ENCODE measurements at places on chromosomes 4 and X. TPM values are rescaled to one million over a fixed set of nuclear protein-coding genes. Genes with fewer than 3 reads are reported as not detected.

The UGT8 gene
- 0.29 TPM for total RNA-seq

The DMP1 gene
- not detected for total RNA-seq

The TMSB15C gene
- 0.94 TPM for total RNA-seq

The CSN3 gene
- total RNA-seq, result not detected

The ZNF630 gene
- total RNA-seq, result 2.7 TPM

The CCSER1 gene
- total RNA-seq, result 10.7 TPM

The STAP1 gene
- total RNA-seq, result not detected

The AP1S2 gene
- 77.3 TPM for total RNA-seq

The PCDH11X gene
- 0.06 TPM for total RNA-seq

The NAP1L2 gene
- total RNA-seq, result 9.0 TPM

The TRMT44 gene
- total RNA-seq, result 12.8 TPM

The BRS3 gene
- total RNA-seq, result not detected

The DCLK2 gene
- 15.3 TPM for total RNA-seq

The MAGEB2 gene
- not detected for total RNA-seq

The NDNF gene
- total RNA-seq, result 2.1 TPM

The GYG2 gene
- 0.26 TPM for total RNA-seq

The SOD3 gene
- 61.2 TPM for total RNA-seq

The DSPP gene
- not detected for total RNA-seq

The ZRSR2 gene
- total RNA-seq, result 9.1 TPM

The CT47B1 gene
- not detected for total RNA-seq

The SCML2 gene
- total RNA-seq, result 1.2 TPM

The SLC30A9 gene
- 72.1 TPM for total RNA-seq

The CSN1S1 gene
- total RNA-seq, result not detected

The FGF13 gene
- total RNA-seq, result 3.1 TPM

The PF4V1 gene
- not detected for total RNA-seq

The IL2 gene
- not detected for total RNA-seq

The RTL5 gene
- 5.7 TPM for total RNA-seq

The FAM149A gene
- 16.0 TPM for total RNA-seq

The ATP10D gene
- total RNA-seq, result 11.8 TPM

The GSPT2 gene
- total RNA-seq, result 9.6 TPM

The F8 gene
- 34.7 TPM for total RNA-seq

The WNK3 gene
- total RNA-seq, result 2.6 TPM

All from right cardiac atrium (tissue), 5 donors.